ENCODE measurements at places on chromosomes 5 and 9.
A peak's percentile ranks its signal among the peaks of the same experiment; 100 is the strongest.

DNA sequence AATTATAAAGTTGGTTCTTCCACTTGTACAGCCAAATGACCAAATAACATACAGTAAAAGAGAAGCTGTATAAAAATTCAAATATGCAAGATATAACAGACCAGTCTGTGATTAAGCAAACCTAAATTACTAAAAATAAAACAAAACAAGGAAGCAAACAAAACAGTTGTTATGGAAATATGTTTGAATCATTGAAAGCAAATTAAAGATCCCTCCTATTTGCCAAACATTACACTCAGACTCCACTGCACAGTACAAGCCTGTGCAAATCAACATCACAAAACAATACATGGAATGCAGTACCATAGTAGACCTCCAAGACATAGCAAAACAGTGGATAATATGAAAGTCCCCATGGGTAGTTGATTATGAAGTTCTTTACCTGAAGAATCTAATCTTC is 288.1 kb upstream of the PTGER4 start:
- DNase-seq: no peak

DNA sequence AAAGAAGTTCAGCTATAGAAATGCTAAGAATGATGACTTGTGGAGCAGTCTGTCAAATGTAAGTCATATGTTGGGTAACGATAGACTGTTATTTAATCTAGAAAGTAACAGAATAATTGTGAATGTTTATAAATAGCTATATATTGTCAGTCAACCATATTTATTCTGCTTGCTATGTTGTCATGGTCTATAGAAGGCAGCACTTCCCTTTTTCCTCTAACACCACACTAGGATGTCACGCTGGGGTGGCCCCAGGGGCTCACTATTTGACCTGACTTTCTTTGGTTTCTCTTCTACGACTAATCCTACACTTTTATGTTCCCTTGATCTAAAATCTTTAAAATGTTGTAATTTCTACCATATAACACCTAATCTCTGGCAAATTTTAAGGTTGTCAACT is 20.5 kb downstream of the ERAP2 start:
- no peak for DNase-seq

GRCh38 chr5:27093279-27093678 is 54.9 kb upstream of the CDH9 start:
- DNase-seq: no peak

GRCh38 chr9:130833031-130833990 is 1.7 kb upstream of the ABL1 start:
- no peak for DNase-seq

DNA sequence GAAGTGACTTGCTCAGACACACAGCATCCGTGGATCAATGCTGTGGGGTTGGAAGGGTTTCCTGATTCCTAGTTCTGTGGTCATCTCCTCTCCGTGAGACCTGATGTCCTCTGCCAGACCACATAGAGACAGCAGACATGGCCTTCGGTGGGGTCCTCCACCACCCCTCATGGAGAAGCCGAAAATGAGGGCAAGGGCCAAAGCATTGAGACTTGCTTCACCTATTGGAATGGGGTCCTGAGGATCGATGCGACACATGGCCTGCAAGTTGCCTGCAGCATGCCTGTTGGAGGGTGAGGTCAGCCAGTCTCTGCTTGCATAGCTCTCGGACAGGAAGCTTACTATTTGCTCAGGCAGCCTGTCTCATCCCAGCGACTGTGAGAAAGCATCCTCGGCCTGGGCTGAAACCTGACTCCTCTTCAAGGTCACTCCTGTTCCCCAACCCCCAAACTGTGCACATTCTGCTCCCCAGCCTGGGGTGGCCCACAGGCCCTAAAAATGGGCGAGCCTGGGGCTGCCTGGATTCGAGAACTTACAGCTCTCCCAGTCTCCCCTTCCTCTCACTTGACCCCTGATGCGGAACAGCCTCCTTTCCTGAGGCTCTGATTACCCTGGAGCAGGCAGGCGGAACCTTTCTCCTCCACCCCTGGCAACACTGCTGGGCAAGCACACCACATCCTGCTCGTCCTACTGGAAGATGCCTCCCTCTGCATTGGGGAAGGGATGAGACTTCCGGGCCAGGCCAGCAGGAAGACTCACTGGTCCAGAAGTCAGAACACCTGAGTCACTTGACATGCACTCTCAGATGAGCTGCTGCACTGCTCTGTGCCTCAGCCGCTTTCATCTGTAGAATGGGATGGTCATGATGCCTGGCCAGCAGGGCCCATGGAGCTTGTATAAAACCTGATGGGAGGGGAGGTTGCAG is 186.9 kb downstream of the RGS3 start:
- peak; percentile 51 for DNase-seq

GRCh38 chr9:116336133-116336862 is 182.7 kb downstream of the PAPPA start:
- DNase-seq: no peak

GRCh38 chr9:122562134-122562760 is 9.3 kb downstream of the OR1N2 start:
- no peak for DNase-seq

DNA sequence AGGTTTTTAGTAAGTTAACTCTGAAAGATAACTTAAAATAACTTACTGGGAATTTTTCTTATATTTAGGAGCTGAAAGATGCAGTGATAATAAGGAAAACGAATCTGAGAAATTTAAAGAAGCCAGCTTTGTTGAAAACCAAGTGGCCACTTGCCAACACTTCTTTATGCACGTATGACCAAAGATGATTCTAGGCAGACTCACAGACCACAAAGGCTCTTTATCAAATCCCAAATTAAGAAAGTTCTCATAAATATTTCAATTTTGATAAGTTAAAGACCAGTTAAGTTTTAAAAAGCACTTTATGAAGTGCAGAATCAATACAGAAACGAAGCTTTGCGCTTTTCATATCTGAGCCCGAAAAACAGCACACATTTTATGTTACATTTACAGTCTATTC is 1.5 kb downstream of the AFF4 start:
- no peak for DNase-seq

- DNase-seq: no peak
These were observed 53.5 kb upstream of the FCN1 start for GRCh38 chr9:134971196-134971595.

GRCh38 chr5:38341056-38341455 is 82.7 kb downstream of the EGFLAM start:
- no peak for DNase-seq

GRCh38 chr9:89675058-89675742 is 70.4 kb downstream of the GADD45G start:
- DNase-seq: no peak

DNA sequence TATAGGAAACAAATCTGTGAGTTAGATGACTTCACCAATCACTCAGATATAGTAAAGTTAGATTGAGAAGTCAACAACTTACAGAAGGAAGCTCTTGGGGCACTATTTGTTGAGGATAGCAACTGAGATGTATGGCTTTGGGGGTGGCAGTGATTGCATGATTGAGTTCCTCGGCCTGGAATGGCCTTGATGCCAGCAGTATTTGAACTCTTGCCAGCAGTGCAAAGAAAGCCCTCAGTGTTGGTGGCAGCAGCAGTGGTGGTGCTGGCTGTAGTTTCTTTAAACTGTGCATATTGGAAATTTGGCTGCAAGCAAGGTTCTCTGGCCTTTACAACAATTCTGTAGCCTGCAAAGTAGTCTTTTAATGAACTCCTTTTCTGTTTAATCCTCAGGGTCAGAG is 41.4 kb upstream of the PJA2 start:
- no peak for DNase-seq

DNA sequence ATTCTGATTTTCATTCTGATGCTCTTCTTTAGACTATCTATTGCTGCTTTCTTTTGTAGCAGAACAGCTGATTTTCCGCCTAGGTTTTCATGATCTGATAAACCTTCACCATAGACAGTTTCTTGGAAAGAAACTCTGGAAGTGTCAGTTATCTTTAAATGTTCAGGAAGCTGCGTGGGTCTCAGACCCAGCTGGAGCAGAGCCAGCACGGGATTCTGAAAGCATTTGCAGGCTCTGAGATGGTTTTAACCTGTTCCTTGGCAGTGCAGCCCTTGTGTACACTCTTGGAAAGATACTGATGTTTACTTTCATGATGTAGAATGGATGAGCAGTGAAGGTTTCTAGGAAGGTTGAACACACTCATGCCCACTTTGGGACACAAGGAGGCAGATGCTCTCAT is 178.0 kb upstream of the DMRT1 start:
- no peak for DNase-seq

- DNase-seq: no peak
These were observed 330.5 kb downstream of the TLR4 start for GRCh38 chr9:118034701-118035100.

DNA sequence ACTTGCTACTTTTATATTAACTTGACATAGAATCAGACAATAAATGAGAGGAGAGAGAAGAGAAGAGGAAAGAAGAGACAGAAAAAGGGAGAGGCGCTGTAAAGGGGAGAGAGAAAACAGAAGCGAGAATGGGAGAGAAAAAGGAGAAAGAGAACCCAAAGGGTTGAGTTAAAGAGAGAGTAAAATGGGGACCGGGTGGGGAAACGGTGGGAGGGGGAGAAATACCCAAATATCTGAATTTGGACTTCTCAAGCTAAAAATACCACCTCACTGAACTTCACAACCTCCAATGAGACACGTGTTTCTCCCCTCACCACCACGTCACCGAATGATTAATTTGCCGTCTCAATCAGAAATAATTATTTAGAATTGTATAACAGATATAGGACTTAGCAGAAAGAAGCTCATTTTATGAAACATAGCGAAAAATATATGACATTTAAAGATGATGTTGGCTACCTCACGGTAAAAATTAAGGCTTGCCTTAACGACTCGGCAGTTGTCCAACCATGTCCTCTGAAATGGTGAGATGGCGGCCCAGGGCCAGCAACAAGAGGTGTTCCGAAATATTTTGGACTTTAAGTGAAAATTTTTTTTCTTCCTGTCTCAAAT is 204.1 kb downstream of the MEF2C start:
- no peak for DNase-seq

DNA sequence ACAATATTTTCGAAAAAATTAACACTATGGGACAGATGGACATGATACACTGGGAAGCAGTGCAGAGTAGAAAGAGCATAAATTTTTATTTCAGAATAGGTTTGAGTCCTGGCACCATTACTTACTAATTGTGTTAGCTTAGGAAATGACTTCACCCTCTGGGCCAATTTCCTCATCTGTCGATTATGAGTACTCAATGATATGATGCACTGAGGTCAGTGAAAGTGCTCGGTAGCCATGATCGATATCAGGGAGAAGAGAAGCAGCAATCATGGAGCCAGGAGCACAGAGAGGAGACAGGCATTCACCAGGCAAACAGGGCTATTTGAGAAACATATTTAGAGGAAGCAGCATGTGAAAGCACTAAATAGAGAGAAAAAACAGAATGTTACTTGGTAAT is 29.4 kb downstream of the NR6A1 start:
- no peak for DNase-seq

- no peak for DNase-seq
These were observed 44.6 kb downstream of the STC2 start for GRCh38 chr5:173283318-173284288.

DNA sequence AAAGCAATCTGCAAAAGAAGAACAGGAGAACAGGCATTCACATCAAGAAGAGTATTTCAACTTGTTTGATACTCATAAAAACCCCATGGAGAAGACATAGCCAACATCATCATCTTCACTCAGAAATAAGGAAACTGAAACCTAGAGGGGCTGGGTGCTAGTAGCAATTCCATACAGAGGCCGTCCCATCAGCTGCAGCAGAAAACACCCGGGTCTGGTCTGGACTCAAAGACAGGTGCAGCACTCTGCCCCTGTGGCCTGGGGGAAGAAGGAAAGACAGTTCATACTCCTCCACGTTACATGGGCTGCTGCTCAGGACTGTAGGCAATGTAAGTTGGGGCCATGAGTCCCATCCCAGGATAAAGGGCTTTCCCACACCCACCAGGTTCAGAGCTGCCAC is 11.6 kb downstream of the GZMA start:
- DNase-seq: no peak

GRCh38 chr5:160221082-160221481 is 8.2 kb upstream of the FABP6 start:
- DNase-seq: no peak

GRCh38 chr9:105475302-105475701 is 27.5 kb downstream of the FSD1L start:
- peak; percentile 41 for DNase-seq

- no peak for DNase-seq
These were observed 149.4 kb downstream of the GADD45G start for GRCh38 chr9:89754193-89754592.
